ENCODE measurements at places on chromosomes 12 and 14. TPM values are rescaled to one million over a fixed set of nuclear protein-coding genes. Genes with fewer than 3 reads are reported as not detected.

GRCh38 chr12:2194060-2194459 is 141.3 kb downstream of the CACNA1C start:
- no peaks in the 10 kb centered on the region for H3K4me1 ChIP-seq
- DNase-seq: no peak
- no peaks in the 10 kb centered on the region for H3K27me3 ChIP-seq
- H3K27ac ChIP-seq: no peak overlapping the region

DNA sequence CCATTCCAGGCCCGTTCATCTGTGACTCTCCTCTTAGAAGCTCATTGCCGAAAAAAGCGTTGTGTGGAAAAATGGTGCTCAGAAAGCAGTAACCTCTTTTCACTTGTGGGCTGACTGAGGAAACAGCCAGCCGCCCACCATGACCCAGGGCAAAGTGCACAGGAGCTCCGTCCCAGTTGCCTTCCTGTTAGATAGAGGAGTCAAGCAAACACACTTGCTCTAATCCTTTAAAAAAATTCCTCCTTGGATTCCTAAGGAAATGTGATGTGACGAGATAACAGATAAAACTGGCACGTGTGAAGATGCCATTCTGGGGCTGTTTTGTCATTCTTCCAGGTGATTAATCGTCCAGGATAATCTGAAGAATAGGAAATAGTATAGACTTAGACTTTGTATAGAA is 396.8 kb upstream of the DDHD1 start:
- H3K4me3 ChIP-seq: no peak overlapping the region
- no peaks in the 10 kb centered on the region for H3K4me1 ChIP-seq
- no peaks in the 10 kb centered on the region for H3K36me3 ChIP-seq
- no peaks in the 10 kb centered on the region for H3K27me3 ChIP-seq

Gene LAG3
- 0.91 TPM for polyA plus RNA-seq

Gene DNAH10
- polyA plus RNA-seq: 0.02 TPM

DNA sequence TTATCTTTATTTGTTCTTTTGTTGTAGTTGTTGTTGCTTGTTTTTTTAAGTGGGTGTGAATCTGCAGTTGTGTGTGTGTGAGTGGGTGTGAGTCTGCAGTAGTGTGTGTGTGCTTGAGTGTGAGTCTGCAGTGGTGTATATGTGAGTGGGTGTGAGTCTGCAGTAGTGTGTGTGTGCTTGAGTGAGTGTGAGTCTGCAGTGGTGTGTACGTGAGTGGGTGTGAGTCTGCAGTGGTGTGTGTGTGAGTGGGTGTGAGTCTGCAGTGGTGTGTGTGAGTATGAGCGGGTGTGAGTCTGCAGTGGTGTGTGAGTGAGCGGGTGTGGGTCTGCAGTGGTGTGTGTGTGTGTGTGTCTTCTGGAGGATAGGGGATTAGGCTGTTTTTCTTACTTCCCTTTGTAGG is 1186.8 kb upstream of the SEL1L start:
- H3K4me1 ChIP-seq: no peaks in the 10 kb centered on the region
- no peaks in the 10 kb centered on the region for H3K36me3 ChIP-seq
- H3K27me3 ChIP-seq: no peaks in the 10 kb centered on the region
- no peak overlapping the region for H3K27ac ChIP-seq
- H3K4me3 ChIP-seq: no peak overlapping the region

Gene AQP5
- polyA plus RNA-seq: 2.8 TPM

DNA sequence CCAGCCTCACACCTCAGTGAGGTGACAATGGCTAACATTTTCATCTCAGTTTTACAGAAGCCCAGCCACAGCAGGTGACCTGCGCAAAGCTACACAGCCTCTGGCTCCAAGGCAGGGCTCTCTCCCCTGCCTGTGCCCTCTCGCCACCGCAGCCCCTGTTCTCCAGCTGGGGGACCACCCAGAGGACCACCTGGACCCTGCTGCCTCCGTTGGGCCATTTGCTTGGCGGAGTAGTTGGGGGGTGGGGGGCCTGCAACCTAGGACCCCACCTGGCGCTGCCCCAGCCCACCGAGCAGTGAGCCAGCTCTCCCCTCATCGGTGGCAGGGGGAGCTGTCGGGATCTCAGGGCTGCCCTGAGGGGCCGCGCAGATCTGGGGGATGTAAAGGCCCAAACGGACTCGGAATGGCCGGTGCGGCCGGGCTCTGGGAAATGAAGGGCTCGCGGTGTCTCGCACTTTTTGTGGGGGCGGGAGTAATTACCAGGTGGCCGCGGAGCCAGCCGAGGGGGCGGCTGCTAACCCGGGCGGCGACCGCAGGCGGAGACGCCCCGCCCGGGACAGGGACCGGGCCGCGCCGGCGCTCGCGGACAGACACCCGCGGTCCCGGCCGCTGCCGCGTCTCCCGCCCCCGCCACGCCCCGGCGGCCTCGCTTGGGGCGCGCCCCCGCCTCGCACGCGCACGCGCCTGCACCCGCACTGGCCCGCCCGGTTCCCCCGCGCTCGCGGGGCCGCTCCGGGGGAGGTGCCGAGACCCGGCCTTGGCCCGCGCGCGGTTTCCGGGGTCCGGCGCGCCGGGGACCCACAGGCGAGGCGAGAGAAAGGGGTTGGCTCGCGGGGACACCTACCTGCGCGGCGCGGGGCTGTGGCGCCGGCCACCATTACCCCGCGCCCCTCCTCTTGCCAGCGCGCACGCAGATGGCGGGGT is 8.6 kb upstream of the GPR68 start:
- peak; percentile 68 for DNase-seq
- no peak overlapping the region for H3K27ac ChIP-seq
- H3K27me3 ChIP-seq: no peaks in the 10 kb centered on the region
- H3K4me1 ChIP-seq: no peaks in the 10 kb centered on the region
- H3K36me3 ChIP-seq: no peaks in the 10 kb centered on the region

GRCh38 chr14:76769636-76770292 is 8.5 kb downstream of the VASH1 start:
- H3K27me3 ChIP-seq: no peaks in the 10 kb centered on the region
- H3K4me3 ChIP-seq: no peak overlapping the region
- H3K27ac ChIP-seq: no peak overlapping the region
- H3K4me1 ChIP-seq: peaks cover 12% of the 10 kb centered on the region
- DNase-seq: no peak
- no peaks in the 10 kb centered on the region for H3K36me3 ChIP-seq

Gene MUCL1
- not detected for polyA plus RNA-seq

Gene LRP1-AS
- polyA plus RNA-seq: not detected

DNA sequence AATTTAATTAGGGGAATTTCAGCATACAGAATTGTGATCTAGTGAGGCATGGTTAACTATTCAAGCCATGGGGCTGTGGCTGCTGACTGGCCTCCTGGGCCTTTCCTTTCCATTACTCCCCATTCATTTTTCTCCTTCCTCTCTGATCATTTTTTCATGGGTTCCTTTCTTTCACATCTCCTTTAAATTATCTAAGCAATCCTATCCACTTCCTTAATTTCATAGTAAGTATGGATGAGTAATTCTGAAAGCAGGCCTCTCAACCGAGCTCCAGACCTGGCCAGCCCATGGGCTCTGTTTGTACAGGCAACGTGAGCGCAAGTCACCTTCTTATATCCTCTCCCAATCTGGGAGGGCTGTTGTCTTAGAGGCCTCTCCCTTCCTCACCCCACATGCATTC is 13.4 kb downstream of the CKAP4 start:
- no peak for DNase-seq
- H3K27me3 ChIP-seq: no peaks in the 10 kb centered on the region
- no peaks in the 10 kb centered on the region for H3K4me1 ChIP-seq
- H3K4me3 ChIP-seq: no peak overlapping the region
- peaks cover 9% of the 10 kb centered on the region for H3K36me3 ChIP-seq
- H3K27ac ChIP-seq: no peak overlapping the region

Gene OTX2
- polyA plus RNA-seq: not detected

- DNase-seq: no peak
- no peak overlapping the region for H3K27ac ChIP-seq
- no peaks in the 10 kb centered on the region for H3K27me3 ChIP-seq
- no peaks in the 10 kb centered on the region for H3K36me3 ChIP-seq
- H3K4me1 ChIP-seq: no peaks in the 10 kb centered on the region
Measured at GRCh38 chr14:48690349-48690748, 895.8 kb downstream of the RPS29 start.

Gene SLC4A8
- polyA plus RNA-seq: 1.4 TPM

Gene DHRS4L2
- polyA plus RNA-seq: 35.0 TPM

Gene PCK2
- 12.8 TPM for polyA plus RNA-seq

Gene CPNE6
- 0.07 TPM for polyA plus RNA-seq

Data from pancreas (tissue), 10 donors.